ENCODE measurements at places on chromosomes 7 and 10. TPM values are rescaled to one million over a fixed set of nuclear protein-coding genes. Genes with fewer than 3 reads are reported as not detected.

Gene TCERG1L
- total RNA-seq, result not detected

Gene GARS1
- 154 TPM for total RNA-seq

Gene HOXA4
- 14.6 TPM for total RNA-seq

DNA sequence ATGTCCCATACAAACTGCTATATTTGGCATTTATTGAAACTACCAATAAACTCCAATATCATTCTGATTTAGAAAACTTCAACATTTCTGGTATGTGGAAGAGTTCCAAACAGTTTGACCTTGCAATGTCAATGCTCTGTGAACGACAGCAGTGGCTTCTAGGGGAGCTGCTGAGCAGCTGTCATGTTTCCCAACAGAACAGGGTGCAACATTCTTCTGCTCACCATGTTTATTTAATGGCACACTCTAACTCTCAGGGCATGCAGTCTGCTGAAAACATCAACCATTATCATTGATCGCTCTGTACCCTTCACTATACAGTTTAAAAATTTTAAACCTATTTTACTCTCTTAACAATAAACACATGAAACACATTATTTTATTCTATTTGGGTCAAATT, 25.9 kb downstream of the LMOD2 start:
- DNase-seq, result no peak

DNA sequence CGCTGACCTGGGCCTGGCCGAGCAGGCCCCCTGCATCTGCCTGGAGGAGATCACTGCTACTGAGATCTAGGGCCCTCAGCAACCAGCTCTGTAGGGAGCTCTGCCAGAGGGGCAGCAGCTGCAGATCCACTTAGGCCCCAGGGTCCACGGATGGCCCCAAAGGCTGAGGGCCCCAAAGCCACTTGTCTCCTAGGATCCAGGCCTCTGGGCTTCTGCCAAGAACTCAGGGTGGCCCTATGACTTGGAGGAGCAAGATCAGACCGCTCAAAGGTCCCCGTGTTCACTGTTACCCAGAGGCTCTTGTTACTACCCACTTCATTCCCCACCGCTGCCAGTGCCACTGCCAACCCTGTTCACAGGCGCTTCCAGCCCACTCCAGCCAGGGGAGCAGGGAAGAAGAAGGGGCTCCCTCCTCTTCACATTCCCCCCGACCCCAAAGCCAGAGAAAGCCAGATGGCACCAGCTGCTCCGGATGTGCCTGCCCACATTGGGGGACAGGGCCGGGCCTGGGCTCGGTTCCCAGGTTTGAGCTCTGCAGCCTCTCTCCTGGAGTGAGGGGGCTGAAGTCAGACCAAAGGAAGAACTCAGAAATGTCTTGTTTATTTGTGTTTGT, 7.6 kb downstream of the LZTS2 start:
- no peak for DNase-seq

GRCh38 chr10:70843333-70843732, 27.6 kb downstream of the SGPL1 start:
- DNase-seq, result no peak

DNA sequence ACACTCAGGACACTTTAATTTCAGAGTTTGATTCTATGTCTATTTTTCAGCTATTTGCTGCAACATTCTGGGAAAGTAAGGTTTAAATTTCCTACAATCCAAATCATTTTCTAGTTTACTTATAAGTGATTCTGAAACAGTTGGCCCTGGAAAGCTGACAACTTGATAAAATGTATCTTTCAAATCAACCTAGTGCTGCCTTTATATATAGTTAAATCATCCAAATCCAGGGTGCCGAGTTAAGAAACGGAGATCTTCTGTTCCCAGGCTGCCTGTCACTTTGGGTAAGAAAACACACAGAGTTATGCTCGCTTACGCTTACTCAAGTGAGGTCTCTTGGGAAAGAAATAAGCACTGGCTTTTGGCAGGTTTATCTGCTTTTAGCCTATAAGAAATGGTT, 175.0 kb downstream of the POU6F2 start:
- DNase-seq, result no peak

- DNase-seq, result no peak
Measured at GRCh38 chr10:97383159-97383558, 18.0 kb downstream of the RRP12 start.

GRCh38 chr10:113038183-113038582, 88.1 kb downstream of the TCF7L2 start:
- no peak for DNase-seq

DNA sequence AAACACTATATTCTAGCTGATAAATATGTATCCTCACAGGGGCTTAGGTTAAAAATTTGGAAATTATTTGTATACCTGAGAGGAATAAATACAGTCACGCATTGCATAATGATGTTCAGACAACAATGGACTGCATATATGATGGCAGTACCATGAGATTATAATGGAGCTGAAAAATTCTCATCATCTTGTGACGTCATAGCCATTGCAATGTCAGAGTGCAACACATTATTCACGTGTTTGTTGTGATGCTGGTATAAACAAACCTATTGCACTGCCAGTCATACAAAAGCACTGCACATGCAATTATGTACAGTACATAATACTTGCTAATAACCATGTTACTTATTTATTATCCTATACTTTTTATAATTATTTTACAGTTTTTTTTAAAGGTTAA, 31.4 kb downstream of the STEAP1B start:
- no peak for DNase-seq

GRCh38 chr7:7832518-7832917, 114.1 kb upstream of the RPA3 start:
- DNase-seq, result no peak

DNA sequence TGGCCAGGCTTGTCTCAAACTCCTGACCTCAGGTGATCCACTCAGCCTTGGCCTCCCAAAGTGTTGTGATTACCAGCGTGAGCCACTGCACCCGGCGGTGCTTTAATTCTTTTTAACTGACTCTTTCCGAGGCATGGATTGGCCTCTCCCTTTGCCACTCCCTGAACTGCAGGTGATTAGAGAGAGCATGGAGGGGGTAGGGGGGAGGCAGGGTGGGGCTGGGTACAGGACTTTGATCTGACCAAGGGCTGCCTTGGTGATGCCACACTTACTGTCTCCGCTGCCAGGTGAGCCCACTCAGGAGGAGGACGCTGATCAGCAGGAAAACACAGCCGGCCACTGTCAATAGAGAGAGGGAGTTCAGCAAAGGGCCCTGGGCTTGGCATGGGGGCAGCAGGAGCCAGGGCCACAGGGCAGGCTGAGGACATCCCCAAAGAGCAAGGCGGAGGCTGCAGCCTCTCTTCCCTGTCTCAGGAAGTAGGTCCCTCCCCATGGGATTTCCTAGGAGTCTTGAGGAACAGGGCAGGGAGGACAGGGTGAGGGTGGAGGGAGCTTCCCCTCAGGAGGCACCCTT, 40.5 kb upstream of the IL15RA start:
- no peak for DNase-seq

DNA sequence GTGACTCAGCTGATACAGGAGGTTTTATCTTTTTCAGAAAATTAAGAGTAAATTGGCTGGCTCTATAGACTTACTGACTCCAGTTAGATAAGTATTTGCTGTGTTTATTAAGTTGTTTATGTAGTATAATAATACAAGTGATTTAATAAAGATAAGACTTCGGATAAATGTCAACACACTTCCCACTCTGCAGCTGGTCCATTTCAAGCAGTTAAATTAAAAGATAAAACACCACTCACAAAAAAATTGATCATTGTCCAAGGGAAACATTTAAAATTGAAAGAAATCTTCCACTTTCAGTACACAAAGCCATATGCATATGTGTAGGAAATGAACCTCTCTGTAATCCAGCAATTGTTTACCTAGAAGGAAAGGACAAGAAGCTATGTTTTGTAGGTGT, 106.1 kb upstream of the SP8 start:
- no peak for DNase-seq
